ENCODE measurements at places on chromosomes 4 and X.

DNA sequence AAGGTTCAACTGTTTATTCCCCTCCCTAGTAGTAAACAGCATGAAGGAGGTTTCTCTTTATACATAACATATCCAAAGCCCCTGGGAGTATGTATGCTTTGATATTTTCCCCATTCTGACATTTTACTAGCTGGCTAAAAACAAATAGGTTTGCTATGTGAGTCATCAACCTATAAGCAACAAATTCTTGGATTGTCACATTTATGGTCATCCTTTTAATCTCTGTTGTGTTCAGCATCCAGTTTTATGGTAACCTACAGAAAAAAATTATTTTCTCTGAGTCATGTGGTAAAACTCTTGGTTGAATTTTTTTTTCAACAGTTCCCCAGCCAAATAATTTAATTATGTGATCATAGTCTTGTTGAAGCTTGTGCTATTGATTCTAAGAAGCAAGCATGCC lies 734.1 kb downstream of the ADGRL3 start:
- DNase-seq, result no peak

DNA sequence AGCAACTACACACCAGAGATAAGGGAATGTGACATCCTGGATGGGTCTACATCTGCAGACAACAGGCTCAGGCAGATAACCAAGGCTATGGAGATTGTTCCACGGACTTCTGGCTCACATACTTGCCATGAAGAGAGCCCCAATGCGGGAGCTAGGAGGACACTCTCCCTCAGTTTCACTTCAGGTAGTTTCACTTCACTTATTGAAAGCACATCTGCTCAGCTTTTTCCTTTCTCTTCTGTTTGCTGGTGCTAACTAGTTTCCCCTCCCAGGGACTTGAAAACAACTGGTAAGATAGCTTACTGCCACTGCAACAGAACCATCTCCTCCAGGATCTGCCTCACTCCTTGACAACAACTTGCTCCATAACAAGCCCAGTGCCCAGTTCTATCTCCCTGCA lies 1.4 kb upstream of the CT47C1 start:
- DNase-seq, result no peak

GRCh38 chr4:153619811-153620210 lies 64.3 kb upstream of the TLR2 start:
- no peak for DNase-seq

DNA sequence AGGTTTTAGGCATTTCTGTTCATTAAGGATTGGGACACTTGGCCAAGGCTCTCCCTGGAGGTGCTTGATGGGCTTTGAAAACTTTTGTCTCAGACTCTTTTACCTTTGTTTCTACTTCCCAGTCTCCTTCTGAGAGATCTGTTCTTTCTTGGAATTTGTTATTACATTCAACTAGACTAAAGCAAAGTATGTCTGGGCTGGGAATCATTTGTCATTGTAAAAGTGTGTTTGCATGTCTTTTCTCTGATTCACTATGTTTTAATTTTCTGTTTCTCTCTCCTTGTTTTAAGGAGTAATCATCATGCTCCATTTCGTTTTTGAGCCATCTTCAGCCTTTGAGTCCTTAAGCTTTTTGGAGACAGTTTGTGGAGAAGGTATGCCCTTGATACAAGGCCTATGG lies 12.2 kb upstream of the PGRMC2 start:
- DNase-seq, result no peak

DNA sequence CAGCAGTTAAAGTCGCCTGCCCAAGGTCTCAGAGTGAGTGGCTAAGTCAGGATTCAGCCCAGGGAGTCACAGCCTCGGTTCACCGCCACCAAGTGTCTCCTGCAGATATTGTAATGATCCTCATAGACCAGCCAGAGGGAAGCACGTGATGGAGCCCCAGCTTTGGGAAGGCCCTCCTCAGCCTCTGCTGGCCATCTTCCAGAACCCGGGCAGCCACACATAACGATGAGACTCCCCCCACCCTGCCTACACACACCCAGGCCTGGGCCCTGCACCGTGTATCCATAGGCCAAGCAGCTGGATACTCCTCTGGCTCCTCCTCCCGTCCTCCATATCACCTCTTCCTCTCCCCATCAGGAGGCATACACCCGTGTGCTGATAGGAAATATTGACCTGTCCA lies 19.6 kb upstream of the SASH3 start:
- no peak for DNase-seq

DNA sequence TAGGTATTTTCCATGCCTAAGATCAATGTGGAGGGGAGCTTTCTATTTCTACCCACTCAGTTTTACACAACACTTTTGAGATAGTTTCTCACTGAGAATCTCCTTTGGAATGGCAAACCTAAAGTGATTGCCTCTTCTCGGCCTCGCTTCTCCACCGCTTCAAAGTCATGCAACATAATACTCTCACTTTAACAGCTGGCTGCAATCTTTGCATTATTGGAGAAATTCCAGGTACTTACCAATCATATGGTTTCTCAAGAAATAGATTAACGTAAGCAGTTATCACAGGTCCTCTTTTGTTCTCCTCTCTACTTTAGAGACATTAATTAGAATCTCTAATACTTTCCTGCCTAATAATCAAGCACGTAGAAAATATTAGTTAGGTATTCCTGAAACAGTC lies 3.7 kb upstream of the IL13RA2 start:
- DNase-seq, result no peak

- DNase-seq, result no peak
These were observed 9.4 kb downstream of the TCEANC start for GRCh38 chrX:13662355-13662791.

DNA sequence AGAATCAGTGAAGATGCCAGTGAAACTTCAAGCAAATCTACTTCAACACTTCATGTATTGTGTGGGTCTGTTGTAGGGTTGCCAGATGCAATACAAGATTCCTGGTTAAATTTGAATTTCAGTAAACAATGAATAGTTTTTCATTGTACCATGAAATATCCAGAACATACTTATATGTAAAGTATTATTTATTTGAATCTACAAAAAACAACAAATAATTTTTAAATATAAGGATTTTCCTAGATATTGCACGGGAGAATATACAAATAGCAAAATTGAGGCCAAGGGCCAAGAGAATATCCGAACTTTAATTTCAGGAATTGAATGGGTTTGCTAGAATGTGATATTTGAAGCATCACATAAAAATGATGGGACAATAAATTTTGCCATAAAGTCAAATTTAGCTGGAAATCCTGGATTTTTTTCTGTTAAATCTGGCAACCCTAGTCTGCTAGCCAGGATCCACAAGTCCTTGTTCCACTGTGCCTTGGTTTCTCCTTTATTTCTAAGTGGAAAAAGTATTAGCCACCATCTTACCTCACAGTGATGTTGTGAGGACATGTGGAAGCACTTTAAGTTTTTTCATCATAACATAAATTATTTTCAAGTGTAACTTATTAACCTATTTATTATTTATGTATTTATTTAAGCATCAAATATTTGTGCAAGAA lies 2.3 kb downstream of the CXCL8 start:
- DNase-seq, result no peak

GRCh38 chr4:41643331-41643730 lies 105.2 kb downstream of the PHOX2B start:
- DNase-seq, result no peak

DNA sequence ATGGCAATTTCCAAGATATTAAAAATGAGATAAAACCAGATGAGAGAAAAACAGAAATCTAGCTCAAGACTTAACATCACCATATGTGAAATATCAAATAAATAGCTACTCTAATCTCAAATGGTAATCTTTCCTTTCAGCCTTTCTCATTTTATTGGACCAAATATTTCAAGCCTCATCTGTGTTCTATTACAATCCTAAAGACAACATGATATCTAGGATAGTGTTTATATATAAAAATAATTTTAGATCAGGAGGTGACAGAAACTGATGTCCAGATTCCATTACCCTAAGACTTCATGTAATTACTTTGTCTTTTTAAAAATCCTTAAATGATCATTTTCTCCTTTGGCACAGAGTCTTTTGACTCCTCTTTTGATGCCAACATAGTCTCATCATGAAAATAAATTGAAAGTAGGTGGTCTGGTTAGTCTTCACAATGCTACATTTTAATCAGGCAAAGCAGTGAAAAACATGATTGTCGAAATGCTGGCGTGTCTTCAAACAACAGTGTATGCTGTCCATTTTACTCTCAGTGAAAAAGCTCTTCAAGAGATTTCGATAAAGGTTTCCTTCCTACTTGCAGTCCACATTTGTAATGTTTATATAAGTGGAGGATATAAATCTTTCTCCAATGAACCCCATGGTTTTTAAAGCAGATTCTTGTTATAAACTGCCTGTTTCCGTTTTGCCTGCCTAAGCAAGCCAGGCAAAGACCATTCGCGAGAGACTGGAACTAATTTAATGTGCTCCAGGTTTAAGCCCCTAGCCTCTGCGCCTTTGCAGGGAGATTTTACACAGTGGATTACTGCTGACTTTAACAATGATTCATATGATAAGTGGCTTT lies 169.8 kb downstream of the SCFD2 start:
- no peak for DNase-seq

- DNase-seq, result peak; percentile 47
These were observed at the start of gene HPGD for GRCh38 chr4:174522183-174523024. Gene HPGD (minus strand): TSS chr4:174522488. CDS start chr4:174522451, 37 bp downstream.

GRCh38 chrX:9141496-9141895 lies 107.6 kb upstream of the FAM9B start:
- DNase-seq, result no peak

DNA sequence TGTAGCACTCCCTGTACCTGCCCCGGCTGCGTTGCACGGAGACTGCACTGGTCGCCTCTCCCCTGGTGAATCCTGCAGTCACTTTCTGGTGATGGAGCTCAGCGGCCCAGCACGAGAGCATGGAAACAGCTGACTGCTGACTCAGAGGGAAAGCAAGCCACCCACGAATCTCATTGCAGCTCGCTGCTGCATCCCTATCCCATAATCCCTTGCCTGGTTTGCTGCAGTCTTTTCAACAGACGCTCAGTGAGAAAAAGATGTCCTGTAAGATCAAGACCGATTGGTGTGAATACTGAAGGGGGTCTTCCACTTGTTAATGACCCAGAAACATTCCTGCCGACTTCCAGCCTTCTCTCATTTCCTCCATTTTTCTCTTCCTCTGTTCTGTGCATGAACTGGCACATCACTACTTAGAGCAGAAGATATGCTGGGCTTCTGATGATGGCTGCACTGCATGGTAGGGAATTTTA lies 52.9 kb downstream of the TRIM2 start:
- DNase-seq, result no peak

GRCh38 chrX:16212436-16212835 lies 45.2 kb downstream of the MAGEB17 start:
- no peak for DNase-seq

- DNase-seq, result no peak
These were observed 5.6 kb downstream of the SDAD1 start for GRCh38 chr4:75985116-75985515.

DNA sequence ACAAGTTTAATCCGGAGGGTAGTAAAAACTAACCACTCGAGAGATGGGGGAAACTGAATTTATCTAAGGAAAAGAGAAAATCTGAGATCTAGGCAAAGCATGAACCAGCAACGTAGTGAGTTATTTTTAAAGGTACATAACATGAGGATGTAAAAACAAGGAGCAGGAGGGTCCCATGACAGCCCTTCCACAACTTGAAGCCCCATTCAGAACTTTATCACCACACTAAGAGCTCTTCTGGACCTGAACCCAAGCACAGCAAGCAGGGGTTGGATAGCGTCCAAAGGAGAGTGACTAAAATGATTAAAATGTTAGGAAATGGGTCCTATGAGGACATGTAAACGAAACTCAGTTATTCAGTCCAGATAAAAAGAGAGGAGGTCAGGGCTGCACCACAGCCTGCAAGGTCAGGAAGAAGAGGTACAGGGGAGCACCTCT lies 16.2 kb downstream of the SH3RF1 start:
- no peak for DNase-seq

DNA sequence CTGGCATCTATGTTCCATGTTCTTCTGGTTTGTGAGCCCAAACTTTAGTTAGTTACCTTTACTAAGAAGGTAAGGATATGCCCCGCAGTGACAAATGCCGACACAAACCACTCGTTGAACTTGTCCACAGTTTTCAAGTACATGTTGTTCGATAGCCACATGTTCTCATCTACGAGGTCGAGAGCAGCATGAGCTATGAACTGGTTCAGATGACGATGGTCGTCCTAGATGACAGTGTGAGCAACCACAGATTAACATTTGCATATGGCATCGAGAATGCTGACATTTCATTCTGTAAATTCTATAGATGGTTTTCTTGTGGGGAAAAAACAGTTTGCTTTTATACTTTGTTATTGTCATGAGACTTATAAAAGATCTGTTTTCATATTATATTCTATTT lies 18.0 kb downstream of the TRAPPC2 start:
- DNase-seq, result no peak

DNA sequence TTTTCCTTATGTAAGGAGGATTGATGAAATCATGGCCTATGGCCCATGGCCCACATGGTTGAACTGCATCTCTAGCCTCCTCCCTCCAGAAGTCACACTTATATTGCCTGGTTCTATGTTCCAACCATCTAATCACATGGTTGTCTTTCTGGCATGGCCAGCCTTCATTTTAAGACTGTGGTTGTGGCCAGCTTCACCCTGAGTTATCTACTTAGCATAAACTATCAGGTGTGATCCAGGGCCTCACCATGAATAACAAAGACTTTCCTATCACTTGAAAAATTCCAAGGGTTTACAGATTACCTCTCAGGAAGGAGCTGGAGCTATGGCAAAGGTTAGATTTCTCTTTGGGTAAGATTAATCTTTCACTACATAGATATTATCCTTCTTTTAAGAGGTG lies 222.8 kb downstream of the SNCA start:
- DNase-seq, result no peak

GRCh38 chr4:109184491-109184961 lies 117.9 kb downstream of the COL25A1 start:
- no peak for DNase-seq

DNA sequence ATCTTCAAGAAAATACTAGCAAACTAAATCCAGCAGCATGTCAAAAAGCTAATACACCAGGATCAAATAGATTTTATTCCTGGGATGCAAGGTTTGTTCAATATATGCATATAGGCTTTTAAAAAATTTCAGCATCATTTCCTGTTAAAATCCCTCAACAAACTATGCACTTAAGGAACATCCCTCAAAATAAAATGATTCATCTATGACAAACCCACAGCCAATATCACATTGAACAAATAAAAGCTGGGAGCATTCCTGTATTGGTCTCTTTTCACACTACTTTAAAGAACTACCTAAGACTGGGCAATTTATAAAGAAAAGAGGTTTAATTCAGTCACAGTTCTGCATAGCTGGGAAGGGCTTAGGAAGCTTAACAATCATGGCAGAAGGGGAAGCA lies 726.7 kb downstream of the GRXCR1 start:
- DNase-seq, result no peak

DNA sequence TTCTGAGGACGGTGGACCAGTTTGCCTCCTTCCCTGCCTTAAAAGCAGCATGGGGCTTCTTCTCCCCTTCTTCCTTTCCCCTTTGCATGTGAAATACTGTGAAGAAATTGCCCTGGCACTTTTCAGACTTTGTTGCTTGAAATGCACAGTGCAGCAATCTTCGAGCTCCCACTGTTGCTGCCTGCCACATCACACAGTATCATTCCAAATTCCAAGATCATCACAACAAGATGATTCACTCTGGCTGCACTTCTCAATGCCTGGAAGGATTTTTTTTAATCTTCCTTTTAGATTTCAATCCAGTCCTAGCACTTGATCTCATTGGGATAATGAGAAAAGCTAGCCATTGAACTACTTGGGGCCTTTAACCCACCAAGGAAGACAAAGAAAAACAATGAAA lies 255.3 kb downstream of the RAPGEF2 start:
- no peak for DNase-seq

Measured in T-helper 9 cell (primary cell).